ENCODE measurements at places on chromosomes 5 and 9.
A peak's percentile ranks its signal among the peaks of the same experiment; 100 is the strongest.

DNA sequence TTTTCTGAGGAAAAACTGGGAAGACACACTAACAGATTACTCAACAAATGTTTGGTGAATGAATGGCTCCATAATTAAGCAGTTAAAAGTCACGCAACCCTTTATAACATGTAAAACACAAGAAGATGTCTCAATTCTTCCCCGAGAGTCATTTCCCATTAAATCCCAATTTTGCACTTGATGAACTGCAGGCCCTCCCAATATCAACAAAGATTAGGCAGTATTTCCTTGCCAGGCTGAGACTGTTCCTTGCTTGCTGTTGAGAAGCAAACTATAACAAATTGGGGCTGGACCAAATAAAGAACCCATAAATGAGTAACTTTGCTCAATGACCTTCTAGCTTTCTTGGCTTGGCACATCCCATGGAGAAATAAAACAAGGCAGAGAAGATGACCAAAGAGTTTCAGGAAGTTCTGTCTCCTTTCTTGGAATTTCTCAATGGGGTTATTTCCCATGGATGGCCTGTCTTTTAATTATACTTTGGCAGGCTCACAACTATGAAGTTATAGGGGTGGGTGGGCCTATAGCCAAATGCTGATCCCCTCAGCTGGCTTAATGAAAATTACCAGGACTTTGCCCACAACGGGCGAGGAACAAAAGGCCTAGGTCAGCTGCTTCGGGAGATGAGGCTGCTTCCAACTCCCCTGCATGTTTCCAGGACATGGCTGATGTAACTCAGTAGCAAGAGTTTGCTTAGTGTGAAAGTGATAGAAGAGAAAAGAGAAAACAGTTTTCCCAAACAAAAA is 243.1 kb upstream of the RFX3 start:
- no peak for DNase-seq

- DNase-seq, result no peak
These were observed 54.9 kb downstream of the RICTOR start for GRCh38 chr5:39019254-39019653.

DNA sequence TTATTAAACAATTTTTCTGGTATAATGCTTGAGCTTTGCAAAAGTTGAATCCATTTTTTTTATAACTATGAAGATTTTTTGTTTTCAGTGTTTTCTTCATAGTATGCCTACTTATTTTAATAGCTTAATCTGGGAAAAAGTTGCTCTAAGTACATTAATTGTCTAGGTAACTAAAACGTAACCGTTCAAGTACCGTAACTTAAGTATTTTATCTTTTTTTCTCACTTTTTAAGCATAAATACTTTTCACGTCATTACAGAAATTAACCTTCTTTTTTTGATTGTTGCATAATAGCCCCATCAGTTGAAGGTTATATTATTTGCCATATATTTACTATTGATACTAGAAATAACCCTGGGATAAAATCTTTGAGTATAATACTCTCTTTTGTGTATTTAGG is 15.2 kb downstream of the TNPO1 start:
- DNase-seq, result no peak

DNA sequence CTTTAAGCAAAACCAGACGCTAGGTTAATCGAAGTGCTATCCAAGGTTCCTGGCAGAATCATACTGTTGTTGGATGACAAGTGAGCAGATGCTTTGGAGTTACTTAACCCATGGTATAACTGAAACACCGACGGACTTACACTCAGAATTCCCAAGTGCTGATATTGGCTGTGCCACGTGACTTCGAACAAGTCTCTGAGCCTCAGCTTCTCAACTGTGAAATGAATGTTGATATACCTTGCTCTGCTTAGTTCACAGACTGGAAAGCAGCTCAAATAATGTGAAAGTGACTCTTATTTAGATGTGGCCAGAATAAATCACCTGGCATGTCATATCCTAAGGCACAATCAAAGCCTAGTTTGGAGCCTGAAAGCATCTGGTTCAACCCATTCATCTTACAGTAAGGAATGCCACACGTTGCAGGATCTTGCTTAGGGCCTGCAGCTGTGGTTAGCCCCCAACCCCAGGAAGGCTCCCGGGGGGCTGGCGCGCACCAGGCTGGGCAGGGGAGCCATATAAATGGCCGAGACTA is 759 bp downstream of the GEMIN5 start:
- no peak for DNase-seq

GRCh38 chr9:69877852-69878514 is 57.4 kb downstream of the CFAP95 start:
- peak; percentile 26 for DNase-seq

- no peak for DNase-seq
These were observed 260.6 kb downstream of the DENND1A start for GRCh38 chr9:123669346-123669745.

GRCh38 chr9:37038302-37038942 is 4.4 kb upstream of the PAX5 start:
- DNase-seq, result no peak

GRCh38 chr5:106408141-106408540 is 1262.6 kb downstream of the EFNA5 start:
- no peak for DNase-seq

GRCh38 chr9:38671748-38672147 is 48.2 kb downstream of the FAM240B start:
- peak; percentile 43 for DNase-seq

GRCh38 chr9:136088939-136089696 is 6.0 kb downstream of the NACC2 start:
- DNase-seq, result no peak

- no peak for DNase-seq
These were observed 4.9 kb upstream of the IL4 start for GRCh38 chr5:132668706-132669454.

DNA sequence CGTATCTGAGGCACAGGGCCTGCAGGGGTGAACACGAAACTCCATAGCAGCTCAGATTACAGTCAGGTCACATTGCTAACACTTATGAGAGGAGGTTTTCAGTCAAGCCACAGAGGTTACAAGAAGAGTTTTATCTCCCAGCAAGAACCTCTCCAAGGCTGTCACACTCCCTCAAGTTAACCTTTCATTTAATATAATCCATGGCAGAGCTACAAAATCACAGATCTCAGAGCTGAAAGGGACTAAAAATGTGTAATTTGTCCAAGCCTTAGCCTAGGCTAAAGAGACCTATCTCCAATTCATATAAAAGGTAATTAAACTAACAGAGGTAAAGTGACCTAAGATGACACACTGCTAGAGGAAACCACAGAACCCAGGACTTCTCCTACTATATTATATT is 57.2 kb downstream of the MLANA start:
- DNase-seq, result no peak

GRCh38 chr5:160352308-160352707 is 18.1 kb downstream of the C1QTNF2 start:
- DNase-seq, result no peak

DNA sequence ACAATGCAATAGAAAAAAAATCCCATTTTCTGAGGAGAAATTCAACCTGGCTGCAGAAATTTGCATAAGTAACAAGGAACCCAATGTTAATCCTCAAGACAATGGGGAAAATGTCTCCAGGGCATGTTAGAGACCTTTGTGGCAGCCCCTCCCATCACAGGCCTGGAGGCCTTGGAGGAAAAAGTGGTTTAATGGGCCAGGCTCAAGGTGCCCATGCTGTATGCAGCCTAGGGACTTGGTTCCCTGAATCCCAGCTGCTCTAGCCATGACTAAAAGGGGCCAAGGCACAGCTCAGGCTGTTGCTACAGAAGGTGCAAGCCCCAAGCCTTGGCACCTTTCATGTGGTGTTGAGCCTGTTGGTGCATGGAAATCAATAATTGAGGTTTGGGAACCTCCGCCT is 66.5 kb downstream of the ALDH1A1 start:
- DNase-seq, result no peak

DNA sequence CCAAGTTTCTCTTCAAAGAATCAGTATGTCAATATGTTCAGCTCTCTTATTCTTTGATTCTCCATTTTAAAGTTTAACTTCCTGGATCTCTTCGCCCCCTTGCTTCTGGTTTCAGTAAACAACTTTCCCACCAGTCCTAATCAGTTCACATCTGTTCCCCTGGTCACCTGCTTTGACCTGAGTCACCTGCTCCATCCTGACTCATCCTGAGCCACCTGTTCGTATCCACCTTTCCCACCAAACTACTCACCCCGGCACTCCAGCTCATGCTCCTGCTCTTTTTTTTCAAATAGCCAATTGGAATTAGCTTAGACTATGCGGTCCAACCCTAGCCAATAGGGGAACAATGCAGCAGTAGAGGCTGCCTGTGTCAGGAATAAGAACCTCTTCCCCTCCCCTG is 23.6 kb upstream of the CSF1R start:
- no peak for DNase-seq

GRCh38 chr9:86347991-86348390 is 6.2 kb downstream of the TUT7 start:
- no peak for DNase-seq

DNA sequence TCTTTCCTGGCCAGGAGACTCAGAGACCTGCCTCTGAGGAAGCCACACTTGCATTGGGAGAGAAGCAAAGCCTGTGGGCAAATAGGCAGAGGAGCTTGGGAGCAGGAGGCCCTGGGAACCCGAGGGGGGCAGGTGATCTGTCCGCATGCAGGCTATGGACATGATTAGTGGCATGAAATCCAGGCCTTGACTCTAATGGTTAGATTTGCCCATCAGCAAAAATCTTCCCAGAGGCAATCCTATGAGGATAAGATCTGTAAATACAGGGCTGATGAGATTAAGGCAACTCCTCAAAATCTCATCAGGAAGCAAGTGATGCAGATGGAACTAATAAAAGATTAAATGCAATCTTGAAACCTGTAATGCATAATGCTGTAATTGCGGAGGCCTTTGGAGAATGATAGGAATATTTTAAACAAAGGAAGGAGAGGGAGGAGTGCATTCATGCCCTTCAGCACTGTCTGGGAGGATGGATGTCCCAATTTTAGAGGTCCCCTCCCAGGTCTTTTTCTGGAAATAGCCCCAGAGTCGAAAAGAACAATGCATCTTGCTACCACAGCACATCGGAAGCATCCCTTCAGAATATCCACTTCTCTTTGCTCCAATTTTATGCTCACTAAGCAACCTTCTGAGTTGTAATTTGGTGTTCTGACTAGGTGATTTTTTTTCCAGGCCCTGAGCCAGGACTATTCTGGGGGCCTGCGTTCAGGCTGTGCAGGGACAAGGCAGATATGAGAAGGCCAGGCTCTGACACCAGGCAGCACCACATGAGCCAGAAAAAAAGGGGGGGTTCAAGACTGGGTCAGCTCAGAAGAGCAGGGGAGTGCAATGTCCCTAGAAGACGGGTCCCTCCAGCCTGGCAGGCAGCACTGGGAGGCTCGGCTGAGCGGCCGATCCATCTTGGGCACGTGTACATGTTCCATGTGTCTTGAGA is 66.5 kb downstream of the MED10 start:
- DNase-seq, result no peak

- DNase-seq, result no peak
These were observed 28.1 kb downstream of the GPX3 start for GRCh38 chr5:151048526-151048925.

DNA sequence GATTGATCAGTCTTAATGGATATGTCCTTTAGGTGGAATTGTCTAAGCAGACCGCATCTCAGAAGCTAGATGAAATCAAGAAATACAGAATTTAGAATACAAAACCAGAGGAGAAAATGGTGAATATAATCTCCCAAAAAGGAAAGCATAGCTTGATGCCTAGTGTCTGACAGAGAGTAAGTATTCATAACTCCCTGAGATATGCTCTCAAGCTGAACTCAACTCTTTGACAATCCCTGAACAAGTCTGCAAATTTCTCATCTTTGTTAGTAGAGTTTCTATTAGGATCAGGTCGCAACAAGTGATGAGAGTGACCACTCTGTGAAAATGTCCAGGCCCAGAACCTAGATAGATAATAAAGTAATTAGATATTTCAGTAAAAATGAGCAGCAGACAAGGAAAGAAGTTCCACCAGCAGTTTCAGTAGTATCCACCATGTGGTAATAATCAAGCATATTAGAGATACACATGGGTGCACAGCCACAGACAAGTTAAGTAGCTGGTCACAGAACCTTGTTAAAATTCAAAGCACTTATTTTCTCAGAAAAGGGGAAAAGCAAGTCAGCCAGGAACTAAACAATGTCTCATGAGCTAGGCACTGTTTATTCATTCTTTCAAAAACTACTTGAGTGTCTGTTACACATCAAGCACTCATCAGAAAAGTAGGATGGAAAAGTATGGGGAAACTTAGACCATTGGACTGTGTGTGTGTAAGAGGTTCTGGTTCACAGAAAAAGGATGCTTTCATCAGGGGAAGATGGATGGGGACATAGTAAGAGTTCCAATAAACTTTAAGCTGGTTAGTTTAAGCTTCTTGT is 481.5 kb upstream of the TUSC1 start:
- no peak for DNase-seq

DNA sequence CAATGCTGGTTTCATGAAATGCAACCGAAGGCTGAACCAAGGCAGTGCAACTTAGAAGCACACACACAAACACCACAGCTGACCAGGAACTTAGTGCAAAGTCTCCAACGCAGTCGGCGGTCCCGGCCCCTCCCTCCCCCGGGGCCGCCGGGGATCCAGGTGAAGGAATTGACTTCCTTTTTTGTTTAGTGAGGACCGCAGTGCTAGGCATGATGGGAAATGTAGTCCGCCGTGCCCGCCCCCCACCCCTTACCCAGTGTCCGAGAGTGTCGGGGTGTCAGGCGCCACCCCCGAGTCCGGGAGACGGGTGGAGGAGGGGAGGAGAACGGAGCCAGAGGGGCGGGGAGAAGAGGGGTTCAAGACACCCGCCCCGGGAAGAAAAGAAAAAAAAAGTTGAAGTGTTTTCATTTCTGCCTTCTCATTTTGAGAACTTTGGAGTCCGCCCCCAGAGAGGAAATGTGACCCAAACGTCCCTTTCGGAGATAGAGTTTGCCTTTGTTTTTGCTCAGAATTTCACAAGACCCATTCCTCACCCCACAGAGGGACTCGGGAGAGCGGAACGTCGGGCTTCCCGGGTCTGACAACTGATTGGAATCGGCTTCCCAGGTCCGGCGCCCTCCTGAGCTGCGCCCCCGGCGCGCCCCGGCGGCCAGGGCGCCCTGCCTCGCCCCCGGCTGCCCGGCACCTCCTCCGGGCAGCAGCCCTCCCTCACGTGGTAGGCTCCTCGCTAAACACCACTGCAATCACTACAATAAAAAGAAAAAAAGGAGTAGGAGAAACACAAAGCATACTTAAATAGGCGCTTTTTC is 2.0 kb downstream of the IER5L start:
- DNase-seq, result peak; percentile 66

DNA sequence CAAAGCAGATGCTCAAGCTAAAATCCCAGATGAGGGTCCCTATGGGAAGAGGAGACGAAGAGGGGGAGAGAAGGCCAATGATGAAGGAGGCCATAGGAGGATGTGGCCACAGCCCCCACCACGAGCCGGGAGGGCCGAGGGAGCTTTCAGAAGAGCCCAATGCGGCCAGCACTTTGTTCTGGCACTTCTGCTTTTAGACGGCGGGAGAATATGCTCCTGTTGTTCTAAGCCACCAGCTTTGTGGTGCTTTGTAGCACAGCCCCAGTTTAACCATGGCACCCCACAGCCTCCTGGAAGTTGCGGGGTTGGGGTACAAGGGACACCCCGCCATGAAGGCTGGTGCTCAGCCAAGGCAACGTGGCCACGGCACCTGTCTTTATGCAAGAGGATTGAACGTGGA is 33.4 kb downstream of the LPCAT1 start:
- DNase-seq, result no peak

- DNase-seq, result no peak
These were observed 43.8 kb downstream of the WHRN start for GRCh38 chr9:114461468-114461867.

- no peak for DNase-seq
These were observed 37.1 kb downstream of the VAV2 start for GRCh38 chr9:133954862-133955529.

GRCh38 chr5:164422400-164422799 is 917.0 kb downstream of the MAT2B start:
- no peak for DNase-seq
